ENCODE measurements at places on chromosomes 13 and 19.

DNA sequence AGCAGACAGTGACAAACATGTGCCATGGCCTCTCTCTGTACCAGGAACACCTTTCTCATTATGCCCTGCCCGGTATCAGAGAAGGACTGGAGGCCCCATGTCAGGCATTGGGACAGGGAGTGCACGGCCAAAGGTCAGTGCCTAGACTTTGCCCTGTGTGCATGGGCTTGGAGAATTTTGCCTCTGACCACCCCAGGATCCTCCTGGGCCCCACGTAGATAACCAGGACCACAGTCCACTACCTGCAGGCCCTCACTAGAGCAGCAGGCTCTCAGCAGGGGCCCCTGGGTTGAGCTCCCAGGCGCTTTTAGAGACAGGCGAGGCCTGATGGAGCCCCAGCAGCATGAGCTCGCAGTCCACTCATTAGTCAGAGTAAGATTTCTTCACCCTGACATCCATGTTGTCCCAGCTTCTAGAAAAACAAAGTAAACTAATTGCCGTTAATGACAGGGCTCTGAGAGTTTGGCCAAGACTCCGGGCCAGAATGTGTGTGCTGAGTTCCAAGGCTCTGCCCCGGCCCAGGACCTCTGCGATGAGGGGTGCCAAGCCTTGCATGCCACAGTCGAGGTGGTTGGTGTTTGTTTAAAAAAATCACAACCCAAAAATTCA, 42.7 kb downstream of the CAPN12 start:
- DNase-seq = no peak

DNA sequence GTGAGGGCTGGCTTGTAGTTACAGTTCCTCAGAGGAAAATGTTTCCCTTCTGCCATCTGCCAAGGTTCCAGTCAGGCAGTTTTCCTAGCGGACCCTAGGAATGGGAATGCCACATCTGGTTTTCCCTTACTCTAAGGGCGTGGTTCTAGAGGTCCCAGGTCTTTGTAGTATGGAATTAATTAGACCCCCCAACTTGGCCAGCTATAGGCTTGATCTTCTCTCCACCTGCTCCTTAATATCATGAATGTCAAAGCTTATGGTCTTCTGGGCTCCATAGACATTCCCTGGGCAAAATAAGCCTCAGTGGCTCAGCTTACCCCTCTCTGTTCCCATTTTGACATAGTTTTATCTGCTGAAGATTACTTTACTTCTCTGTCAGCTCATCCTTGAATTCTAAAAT, 70.0 kb downstream of the ZNF568 start:
- DNase-seq = no peak

- DNase-seq = no peak
Measured at GRCh38 chr13:42487221-42487620, 86.7 kb upstream of the TNFSF11 start.

DNA sequence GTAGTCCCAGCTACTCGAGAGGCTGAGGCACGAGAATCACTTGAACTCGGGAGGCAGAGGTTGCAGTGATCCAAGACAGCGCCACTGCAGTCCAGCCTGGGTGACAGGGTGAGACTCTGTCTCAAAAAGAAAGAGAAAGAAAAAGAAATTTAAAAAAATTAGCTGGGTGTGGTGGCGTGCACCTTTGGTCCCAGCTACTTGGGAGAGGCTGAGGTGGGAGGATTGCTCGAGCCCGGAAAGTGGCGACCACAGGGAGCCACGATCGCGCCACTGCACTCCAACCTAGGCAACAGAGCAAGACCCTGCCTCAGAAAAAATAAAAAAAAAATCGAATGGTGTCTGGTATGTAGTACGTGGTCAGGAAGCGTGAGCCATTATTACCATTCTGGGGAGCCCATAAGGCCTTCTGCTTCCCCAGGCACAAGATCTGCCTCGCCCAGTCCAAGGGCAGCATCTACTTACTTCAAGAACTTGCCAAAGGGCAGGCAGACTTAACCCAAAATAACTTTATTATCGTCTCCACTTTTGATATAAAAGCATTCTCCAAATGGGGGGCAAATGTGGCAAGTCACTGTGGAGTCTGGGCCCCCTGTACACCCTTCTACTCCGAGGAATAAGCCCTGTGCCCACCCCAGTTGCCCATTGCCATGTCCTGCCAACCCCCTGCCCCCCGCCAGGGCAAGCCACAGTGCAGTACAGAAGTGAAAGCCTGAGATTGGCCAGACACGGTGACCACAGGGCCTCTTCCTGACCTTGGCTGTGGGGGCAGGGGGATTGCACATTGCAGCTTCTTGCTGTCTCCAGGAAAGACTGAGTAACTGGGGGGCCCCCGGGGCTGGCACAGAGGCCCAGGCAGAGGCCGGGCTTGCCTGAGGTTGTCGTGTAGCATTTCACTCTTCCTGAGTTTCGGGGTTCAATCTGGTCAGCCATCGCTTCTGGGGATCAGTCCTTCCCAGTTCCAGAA, 12.6 kb downstream of the CCL25 start:
- no peak for DNase-seq

DNA sequence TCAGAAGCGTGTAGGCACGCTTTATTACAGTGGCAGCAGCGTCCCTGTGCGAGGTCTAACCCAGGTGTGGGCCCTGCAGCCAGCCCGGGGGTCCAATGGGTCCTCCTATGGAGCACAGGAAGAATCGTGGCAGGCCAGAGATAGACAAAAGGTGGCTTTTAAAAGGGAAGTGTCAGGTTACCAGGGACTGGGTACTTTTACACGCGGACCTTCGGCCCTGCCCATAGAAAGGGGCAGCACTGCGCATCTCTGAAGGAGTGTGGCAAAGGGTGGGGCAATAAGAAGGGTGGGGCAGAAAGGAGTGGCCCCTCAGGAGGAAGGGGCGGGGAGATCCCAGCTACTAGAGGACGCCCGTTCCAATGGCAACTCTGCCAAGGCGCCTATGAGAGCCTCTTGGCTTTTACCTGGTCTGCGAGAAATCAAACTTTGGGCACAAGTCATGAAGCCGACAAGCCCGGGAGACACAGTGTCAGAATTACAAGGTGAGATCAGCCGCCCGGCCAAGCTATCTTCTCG, 1419.8 kb downstream of the UQCRFS1 start:
- peak; percentile 98 for DNase-seq

GRCh38 chr13:34308725-34309124, 490.8 kb downstream of the RFC3 start:
- no peak for DNase-seq

DNA sequence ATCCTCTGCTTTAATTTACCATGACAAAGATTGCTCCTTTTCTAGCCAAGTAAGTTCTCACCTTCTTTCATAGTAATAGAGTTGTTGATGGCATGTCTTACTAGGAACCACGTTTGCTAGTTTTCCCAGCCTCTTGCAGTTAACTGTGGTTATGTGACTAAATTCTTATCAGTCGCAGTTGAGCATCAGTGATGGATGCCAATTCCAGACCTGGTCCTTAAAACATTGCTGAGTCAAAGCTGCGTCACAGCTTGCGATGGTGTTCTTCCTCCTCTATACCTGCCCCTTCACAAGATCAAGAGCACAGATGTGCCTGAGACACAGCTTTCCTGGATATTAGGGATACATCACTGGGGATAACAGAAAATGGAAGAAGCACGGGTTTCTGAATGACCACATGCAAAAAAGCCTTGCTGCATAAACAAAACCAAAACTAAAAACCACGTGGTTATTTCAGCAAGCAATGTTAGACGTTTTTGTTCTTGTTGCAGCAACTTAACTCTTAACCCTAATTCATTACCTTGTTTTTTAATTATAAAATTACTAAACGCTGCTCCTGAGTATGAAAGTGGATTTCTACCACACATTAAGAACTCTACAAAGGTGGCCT, 97.6 kb upstream of the DACH1 start:
- DNase-seq = no peak

DNA sequence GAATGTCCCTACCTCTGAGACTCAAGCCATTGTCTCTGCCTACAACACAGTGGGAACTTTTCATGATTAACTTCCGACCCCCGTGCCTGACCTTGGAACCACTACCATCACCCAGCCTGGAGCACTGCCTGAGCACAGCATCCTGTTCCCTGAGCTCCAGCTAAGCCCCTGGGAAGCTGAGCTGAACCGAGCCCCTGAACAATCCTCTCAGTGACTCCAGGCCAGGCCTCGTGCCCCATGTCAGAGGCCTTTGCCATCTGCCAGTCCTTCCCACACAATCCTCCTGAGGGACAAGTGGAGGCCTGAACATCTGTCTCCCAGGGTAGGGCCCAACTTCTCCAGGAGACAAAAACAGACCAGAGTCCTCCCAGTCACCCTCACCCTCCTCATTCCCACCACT, 17.5 kb downstream of the CEACAM3 start:
- no peak for DNase-seq

GRCh38 chr13:111033172-111034130, 81.7 kb upstream of the ARHGEF7 start:
- DNase-seq = no peak

DNA sequence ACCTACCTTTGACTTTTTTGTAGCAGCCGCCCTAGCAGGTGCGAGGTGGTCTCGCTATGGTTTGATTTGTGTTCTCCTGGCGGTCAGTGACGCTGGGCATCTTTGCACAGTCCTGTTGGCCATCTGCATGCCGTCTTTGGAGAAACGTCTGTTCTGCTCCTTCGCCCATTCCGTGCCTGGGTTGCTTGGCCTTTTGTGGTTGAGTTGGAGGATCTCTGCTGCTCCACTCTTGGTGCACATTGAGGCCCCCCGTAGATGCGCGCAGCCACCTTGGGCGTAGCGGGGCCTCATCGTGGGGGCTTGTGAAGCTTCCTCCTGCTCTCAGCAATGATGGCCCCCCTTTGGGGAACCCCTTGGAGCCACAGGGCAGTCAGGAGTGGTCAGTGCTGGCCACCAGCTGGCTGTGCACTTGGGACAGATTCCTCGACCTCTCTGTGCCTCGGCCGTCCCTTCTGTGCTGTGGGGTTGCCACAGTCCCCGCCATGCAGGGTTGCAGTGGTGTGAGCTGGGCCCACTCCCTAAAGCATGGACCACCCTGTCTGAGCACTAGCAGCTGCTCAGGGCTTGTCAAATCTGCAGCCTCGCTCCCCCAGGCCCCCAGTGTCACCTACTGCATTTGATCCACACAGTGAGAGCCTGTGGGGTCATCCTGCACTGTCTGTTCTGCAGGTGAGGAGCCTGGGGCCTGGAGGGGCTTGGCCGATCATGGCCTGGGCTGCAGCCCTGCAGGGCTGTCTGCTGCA, 170.8 kb downstream of the KDM4B start:
- DNase-seq = no peak

DNA sequence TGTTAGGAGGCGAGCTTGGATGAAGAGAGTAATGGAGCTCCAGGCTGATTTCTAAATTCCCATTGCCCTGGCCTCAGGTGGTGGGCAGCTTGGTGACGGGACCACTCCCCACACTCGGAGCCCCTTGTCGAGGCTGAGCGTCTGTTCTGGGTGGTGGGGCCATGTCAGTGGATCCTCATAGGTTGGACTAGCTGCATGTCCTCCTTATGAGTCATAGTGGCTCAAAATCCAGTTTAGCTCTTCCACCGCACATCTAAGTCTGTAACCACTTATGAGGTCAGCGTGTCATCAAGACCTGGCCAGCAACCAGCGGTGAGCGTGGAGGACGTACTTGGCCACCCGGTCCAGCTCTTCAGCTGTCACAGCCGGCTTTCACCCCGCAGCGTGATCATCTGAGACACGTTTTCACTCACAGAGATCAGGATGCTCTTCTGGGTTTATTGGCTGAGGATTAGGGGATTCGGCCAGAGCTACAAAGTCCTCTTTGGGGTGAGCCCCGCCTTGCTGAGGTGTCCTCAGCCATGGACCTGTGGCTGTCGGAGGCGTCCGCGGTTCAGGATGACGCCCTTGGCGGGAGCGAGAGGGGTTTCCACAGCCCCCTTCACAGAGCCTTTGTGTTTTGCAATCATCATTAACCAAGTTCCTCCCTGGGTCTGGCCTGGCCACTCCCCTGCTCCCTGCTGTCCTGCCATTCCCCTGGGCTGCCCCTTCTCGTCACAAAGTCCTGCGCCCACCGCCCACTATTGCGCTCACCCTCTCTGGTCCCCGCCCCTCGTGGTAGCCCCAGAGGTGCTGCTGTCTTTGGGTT, 41.9 kb downstream of the ADPRHL1 start:
- peak; percentile 84 for DNase-seq

GRCh38 chr13:66207610-66208009, 1022.5 kb downstream of the PCDH9 start:
- DNase-seq = no peak

DNA sequence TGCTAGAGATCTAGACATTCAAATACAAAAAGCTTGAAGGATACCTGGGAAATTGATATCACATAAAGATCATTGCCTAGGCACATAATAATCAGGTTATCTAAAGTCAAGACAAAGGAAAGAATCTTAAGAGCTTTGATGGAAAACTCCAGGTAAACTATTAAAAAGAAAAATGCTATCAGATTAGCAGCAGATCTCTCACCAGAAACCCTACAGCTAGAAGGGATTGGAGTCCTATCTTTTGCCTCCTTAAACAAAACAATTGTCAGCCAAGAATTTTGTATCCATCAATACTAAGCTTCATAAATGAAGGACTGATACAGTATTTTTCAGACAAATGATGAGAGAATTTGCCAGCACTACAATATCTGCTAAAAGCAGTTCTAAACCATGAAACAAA, 682.4 kb upstream of the ATXN8OS start:
- no peak for DNase-seq

DNA sequence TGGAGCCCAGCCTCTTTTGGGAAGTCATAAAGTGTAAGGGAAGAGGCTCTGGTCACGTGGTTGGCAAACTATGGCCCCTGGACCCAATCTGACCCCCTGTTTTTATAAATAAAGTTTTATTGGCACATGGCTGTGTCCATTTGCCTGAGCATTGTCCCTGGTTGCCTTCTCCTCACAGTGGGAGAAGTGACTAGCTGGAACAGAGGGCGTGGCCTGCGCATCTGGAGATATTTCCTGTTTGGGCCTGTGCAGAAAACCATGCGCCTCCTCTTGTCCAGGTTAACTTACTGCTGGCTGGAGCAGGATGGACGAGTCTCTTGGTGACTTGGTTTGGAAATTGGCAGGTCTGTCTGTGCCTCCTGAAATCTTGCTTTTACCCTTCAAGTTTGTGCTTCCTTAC, 48.3 kb downstream of the KDM4B start:
- DNase-seq = no peak

- DNase-seq = no peak
Measured at GRCh38 chr19:51903192-51903591, 1.6 kb downstream of the ZNF649 start.

GRCh38 chr13:32722340-32722739, 136.1 kb downstream of the PDS5B start:
- DNase-seq = no peak

DNA sequence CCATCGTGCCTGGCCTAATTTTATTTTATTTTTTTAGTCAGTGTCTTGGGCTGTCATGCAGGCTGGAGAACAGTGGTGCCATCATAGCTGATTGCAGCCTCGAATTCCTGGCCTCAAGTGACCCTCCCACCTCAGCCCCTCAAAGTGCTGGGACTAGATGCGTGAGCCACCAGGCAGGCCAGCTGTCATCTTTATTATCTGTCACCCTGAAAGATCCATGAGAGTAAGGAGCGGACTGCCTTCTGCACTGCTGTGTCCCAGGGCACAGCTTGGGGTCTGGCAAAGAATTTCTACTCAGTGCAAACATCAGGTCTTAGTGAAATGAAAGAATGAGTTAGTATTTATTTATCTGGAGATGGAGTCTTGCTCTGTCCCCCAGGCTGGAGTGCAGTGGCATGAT, 9.5 kb upstream of the TLE5 start:
- DNase-seq = no peak

GRCh38 chr19:45324349-45324907, 1.8 kb upstream of the CKM start:
- DNase-seq = no peak

Data from urothelium cell line (cell line).